ENCODE measurements at places on chromosomes 5 and 9.

- DNase-seq: no peak
Measured at GRCh38 chr9:105329719-105330062, 85.2 kb downstream of the SLC44A1 start.

DNA sequence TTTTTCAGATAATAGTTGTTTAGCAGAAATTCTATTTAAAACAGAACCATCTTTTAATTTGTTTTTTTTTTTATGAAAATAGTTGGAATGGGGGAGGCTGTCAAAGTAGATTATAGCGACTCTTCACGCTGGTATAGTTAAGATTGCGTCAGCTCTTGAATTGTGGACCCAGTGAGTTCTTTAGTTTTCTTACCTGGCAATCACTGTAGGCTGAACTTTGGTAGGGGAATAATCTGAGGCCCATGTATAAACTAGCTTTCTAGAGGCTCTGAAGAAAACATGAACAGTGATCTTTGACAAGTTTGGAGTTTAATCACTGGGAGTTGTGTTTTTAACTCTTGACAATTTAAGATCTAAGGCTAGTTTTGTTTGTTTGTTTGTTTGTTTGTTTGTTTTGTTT is 80.8 kb downstream of the CD180 start:
- no peak for DNase-seq

GRCh38 chr5:106601620-106602019 is 1069.1 kb downstream of the EFNA5 start:
- DNase-seq: no peak

- DNase-seq: no peak
Measured at GRCh38 chr9:88782931-88783710, 208.1 kb upstream of the S1PR3 start.

DNA sequence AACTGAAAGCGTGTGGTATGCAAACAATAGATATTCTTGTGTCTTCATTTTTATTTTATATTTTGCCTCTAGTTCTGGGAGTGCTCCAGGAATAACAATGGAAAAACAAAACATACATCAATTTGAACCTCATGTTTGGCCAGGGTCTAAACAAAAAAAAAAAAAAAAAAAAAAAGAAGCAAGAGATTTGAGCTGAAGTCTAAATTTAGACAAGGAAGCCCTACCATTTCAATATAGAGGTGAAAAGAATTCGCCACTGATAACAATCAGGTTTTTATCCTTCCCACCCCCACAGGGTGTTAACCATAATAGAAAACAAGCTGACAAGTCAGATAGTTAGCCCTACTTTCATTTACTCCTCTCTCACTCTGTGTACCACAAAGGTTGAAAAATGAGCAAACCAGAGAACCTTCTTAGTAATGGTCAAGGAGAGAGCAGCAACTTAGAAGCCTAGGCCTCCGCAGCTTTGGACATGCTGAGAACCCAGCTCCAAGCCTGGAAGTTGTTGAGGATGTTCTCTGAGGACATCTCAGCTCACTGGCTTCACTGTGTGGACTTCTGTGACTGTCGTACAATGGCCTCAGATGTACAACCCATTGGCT is 118.2 kb upstream of the HMHB1 start:
- DNase-seq: no peak

Data from aorta (tissue), 5 donors.